Right lung (tissue), 10 donors: ENCODE measurements at places on chromosomes 7 and 10. TPM values are rescaled to one million over a fixed set of nuclear protein-coding genes. Genes with fewer than 3 reads are reported as not detected.
A peak's percentile ranks its signal among the peaks of the same experiment; 100 is the strongest.

- DNase-seq = no peak
These were observed 81.7 kb downstream of the DLG5 start for GRCh38 chr10:77844713-77845445.

DNA sequence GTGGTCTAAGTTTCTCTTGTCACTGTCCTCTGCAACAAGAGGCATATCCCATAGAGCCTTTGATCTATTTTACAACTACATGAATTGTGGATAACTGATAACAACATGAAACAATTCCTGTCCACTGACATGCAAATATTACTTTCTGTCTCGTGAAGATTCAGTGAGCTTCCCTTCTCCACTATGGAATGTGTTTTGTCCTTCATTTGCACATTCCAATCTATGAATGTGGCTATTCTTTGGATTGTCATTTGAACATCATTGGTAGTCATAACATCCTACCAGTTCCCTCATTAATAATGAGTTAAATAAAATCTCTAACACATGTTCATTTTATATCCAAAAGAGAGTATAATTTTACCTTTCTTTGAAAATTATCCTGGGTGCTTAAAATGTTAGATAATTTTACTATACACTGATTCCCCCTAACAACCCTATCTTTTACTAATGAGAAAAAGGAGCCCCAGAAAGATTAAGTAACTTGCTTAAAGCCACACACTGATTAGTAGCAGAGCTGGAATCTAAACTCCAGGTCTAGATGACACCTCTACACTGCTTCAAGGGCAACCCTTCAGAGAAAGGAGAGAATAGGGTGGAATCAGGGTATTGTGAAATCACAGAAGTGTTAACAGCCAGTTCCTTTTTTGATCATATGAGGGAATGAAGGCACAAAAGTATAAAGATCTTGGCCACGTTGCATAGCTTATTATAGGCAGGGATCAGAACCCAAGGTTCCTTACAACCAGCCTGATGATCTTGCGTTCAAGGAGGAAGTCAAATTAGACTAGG, 39.1 kb downstream of the PDE1C start:
- no peak for DNase-seq

LMBR1 gene
- 65.4 TPM for polyA plus RNA-seq

PUS7 gene
- polyA plus RNA-seq = 28.1 TPM

- peak; percentile 44 for DNase-seq
These were observed 411 bp downstream of the AUTS2 start for GRCh38 chr7:69598487-69599285.

POU6F2 gene
- 0.09 TPM for polyA plus RNA-seq

GRCh38 chr7:138569418-138569817, 109.4 kb downstream of the TRIM24 start:
- no peak for DNase-seq

- no peak for DNase-seq
These were observed 29.9 kb upstream of the MAT1A start for GRCh38 chr10:80319318-80319717.

PTN gene
- polyA plus RNA-seq = 81.0 TPM

CUTC gene
- 26.3 TPM for polyA plus RNA-seq

TMEM130 gene
- polyA plus RNA-seq = 0.33 TPM

DNA sequence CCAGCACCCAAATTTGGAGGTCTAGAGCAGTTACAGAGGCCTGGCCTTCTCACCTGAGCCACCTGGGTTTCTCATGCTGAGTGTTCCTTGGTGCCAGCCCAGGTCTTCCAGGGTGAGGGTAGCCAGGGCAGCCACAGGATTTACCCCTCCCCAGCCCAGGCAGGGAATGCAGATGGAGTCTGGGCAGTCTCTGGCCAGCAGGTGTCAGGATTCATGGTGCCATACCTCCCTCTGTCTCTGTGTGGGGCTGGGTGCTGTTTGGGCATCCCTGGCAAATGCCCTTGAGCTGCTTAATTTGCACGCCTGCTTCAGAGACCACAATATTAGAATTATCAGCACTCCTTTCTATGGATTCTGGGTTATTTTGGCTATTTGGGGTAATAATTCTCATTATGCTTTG, 246.7 kb downstream of the GFRA1 start:
- DNase-seq = no peak

GRCh38 chr7:1355568-1356340, 103.5 kb downstream of the MICALL2 start:
- no peak for DNase-seq

CCDC146 gene
- polyA plus RNA-seq = 28.6 TPM

KCNH2 gene
- 4.1 TPM for polyA plus RNA-seq

PNPLA8 gene
- polyA plus RNA-seq = 26.6 TPM

- DNase-seq = no peak
These were observed 150.2 kb upstream of the PRSS58 start for GRCh38 chr7:142407939-142408570.

DNA sequence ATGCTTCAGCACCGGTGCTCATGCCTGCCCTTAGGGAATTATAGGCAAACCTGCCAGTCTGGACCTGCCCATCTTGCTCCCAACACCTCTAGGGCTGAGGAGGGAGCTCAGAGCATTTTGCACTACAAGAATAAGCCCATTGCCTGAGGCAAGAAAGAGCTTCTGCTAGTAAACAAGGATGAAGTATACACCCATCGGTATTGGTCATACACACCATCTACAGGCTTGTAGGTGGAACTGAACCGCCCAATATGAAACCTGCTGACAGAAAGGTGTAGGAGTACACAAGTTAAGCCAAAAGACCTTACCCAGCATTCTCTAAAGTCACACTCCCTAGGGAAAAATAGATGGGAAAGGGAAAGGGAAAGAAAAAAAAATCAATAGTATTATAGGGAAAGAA, 957.0 kb upstream of the LRRTM3 start:
- DNase-seq = no peak

PRPS1L1 gene
- not detected for polyA plus RNA-seq

GRCh38 chr10:106387063-106387462, 777.4 kb downstream of the SORCS1 start:
- no peak for DNase-seq

- peak; percentile 26 for DNase-seq
These were observed 13.0 kb downstream of the MCMBP start for GRCh38 chr10:119859420-119860258.

- DNase-seq = no peak
These were observed 144.4 kb upstream of the PTER start for GRCh38 chr10:16292366-16292765.

CUBN gene
- 6.2 TPM for polyA plus RNA-seq

GRCh38 chr7:137928626-137929025, 73.3 kb downstream of the CREB3L2 start:
- no peak for DNase-seq

DNA sequence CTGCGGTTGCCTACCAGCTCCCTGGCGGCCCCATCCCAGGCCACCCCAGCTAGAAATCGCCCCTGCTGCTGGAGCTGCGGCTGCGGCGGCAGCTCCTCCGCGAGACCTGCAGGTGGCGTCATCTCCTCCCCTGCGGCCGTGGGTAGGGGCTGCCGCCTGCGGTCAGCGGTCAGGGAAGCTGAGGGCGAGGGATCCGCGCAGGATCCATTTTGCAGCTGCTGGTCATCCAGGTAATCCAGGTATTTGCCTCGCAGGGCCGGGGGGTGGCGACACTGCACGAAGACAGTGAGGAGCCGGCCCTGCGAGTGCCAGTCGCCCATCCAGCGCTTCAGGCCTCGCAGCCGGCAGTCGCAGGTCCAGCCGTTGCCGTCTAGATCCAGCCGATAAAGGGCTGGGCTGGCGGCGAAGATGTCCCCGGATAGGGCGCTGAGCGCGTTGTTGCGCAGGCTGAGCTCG, 1.5 kb downstream of the TRIL start:
- peak; percentile 68 for DNase-seq

TET1 gene
- polyA plus RNA-seq = 15.0 TPM

GRCh38 chr7:137882261-137882668, 35.5 kb upstream of the DGKI start:
- no peak for DNase-seq

EVX1 gene
- not detected for polyA plus RNA-seq

- no peak for DNase-seq
These were observed 52.3 kb downstream of the CCDC71L start for GRCh38 chr7:106608661-106609060.

DNA sequence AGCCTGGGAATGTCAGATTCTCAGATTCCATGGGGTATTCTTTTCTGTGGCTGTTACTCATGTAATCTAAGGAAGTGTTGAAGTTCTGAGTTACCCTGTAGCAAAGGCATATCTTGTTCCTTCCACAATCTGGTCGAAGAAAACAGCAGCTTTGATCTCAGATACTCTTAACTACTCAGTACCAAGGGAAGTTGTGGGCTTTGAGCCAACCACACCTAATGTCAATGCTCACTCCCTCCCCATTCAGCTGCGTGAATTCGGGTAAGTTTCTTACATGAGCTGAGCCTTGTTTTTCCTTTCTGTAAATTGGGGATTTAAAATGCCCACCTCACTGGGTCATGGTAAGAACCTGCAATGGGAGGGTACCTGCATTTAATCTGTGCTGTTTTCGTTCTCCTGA, 52.5 kb downstream of the PTPRN2 start:
- no peak for DNase-seq

DNA sequence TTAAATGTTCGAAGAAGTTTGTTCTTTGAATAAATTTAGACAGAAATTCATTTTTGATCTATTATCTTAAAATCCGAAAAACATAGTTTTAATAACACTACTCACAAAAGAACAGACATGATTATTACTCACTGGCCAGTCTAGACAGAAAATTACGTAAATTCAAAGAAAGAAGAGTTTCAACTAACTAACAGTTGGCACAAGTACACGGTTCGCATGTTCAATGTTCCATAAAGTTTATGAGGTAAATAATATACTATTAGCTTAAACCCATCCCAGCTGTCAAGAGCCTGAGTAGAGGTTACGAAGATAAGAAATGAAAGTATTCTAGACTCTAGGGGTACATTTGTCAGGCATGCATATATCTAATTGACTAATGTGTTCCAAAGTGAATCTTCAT, 151.8 kb upstream of the ASAH2 start:
- no peak for DNase-seq

SPDYE18 gene
- polyA plus RNA-seq = 1.1 TPM

- DNase-seq = peak; percentile 2
These were observed 1035.6 kb upstream of the PHF14 start for GRCh38 chr7:9937944-9938631.

NRG3 gene
- 1.4 TPM for polyA plus RNA-seq
